ENCODE measurements at places on chromosomes 4 and X.

- no peak for DNase-seq
Observed at GRCh38 chr4:107900508-107900907, 30.8 kb upstream of the CYP2U1 start.

GRCh38 chr4:95124906-95125504 lies 367.2 kb downstream of the BMPR1B start:
- DNase-seq = no peak

GRCh38 chr4:15868826-15869413 lies 69.6 kb downstream of the FGFBP1 start:
- no peak for DNase-seq

DNA sequence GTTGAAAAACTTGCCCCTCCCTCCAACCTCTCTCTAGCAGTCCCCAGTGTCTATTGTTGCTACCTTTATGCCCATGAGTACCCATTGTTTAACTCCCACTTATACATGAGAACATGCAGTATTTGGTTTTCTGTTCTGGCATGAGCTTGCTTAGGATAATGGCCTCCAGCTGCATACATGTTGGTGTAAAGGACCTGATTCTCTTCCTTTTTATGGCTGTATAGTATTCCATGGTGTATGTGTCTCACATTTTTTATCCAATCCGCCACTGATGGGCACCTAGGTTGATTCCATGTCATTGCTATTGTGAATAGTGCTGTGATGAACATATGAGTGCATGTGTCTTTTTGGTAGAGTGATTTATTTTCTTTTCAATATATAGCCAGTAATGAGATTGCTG lies 50.0 kb upstream of the GPC4 start:
- DNase-seq = no peak

- DNase-seq = no peak
Observed at GRCh38 chr4:25590171-25590570, 65.5 kb upstream of the SLC34A2 start.

- no peak for DNase-seq
Observed at GRCh38 chr4:117968606-117969005, 65.7 kb upstream of the NDST3 start.

DNA sequence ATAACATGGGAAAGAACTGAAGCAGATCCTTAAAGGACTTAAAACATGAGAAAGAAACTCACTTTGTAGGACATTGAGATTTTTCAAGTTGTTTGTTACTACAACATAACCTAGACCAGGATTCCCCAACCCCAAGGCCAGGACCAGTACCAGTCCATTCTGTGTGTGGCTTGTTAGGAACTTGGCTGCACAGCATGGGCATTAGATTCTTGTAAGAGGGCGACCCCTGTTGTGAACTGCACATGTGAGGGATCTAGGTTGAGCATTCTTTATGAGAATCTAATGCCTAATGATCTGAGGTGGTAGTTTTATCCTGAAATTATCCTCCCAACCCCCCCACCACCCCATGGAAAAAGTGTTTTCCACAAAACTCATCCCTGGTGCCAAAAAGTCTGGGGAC lies 566.1 kb downstream of the KCTD8 start:
- no peak for DNase-seq

DNA sequence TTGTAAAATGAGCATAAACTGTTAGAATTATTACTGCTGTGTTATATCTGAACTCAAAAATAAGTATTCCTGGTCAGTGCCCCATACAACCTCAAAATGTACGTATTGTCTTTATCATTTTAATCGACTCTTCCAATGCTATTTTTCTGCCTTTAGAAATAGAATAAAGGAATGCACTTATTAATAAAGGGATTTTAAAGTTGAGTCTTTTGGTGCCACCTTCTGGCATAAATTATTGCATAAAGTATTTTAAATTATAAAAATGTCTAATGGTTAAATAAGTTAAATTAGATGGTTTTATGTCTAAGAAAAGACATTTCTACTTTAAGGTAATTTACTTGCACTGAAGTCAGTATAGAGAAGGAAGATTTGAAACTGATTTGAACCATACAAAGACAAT lies 424.0 kb upstream of the NDST4 start:
- no peak for DNase-seq
